Pancreas (tissue), 10 donors: ENCODE measurements at places on chromosomes 7 and 10. TPM values are rescaled to one million over a fixed set of nuclear protein-coding genes. Genes with fewer than 3 reads are reported as not detected.

Gene MINPP1
- total RNA-seq = 10.7 TPM

Gene SORCS1
- total RNA-seq = 1.5 TPM

DNA sequence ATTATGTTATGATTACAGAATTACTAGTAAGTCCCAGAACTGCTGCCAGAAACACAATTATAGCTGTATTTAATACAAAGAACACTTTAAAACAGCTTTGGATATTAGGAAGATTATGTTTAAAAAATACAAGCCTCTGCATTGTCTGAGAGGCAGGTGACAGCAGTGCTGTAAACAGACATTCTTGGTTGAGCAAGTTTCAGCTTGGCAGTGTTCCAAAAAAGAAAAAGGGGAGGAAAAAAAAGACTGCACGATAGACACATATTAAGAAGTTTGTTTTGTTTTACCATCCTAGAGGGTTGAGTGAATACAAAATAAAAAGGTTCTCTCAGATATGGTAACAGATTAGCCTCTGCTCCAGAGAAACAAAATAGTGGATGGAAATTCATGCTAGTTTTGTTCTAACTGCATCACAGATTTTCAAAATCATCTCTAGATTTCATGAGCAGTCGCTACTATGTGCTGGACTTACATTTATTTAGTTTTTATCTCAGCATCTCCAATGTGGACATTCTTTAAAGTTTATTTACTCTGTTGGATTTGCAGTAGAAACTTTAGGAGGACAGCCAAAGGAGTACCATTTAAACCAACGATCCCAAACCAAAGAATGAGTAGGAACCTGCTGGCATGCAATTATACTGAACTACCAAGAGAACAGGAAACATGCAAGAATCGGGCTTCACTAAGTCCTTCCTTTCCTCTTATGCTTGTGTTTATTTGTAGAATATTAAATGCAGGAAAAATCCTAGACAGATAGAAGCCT is 9.0 kb downstream of the FAM204A start:
- no peak overlapping the region for H3K27ac ChIP-seq
- H3K27me3 ChIP-seq = no peaks in the 10 kb centered on the region
- no peak for DNase-seq
- peaks cover 6% of the 10 kb centered on the region for H3K4me1 ChIP-seq

DNA sequence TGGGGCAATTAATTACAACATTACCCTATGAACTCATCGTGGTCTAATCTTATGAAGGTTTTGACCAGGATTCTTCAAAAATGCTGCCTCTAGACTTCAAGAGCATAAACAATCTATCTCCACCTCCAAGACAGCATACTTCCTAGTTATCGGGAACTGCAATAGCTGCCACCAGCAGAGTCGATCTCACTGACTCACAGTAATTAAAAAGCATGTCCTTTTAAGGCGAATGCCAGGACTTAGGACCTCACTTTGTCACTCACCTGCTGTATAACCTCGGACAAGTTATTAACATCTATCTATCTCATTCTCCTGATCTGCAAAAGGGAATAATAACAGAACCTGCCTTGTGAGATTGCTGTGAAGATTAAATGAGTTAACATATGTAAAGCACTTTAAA is 666.0 kb upstream of the COBL start:
- no peaks in the 10 kb centered on the region for H3K36me3 ChIP-seq
- H3K4me3 ChIP-seq = no peak overlapping the region
- H3K27me3 ChIP-seq = no peaks in the 10 kb centered on the region
- no peaks in the 10 kb centered on the region for H3K4me1 ChIP-seq
- H3K27ac ChIP-seq = no peak overlapping the region
- DNase-seq = no peak

GRCh38 chr7:110569486-110570205 is 521.3 kb upstream of the LRRN3 start:
- H3K36me3 ChIP-seq = no peaks in the 10 kb centered on the region
- DNase-seq = no peak
- H3K27ac ChIP-seq = no peak overlapping the region
- H3K4me3 ChIP-seq = no peak overlapping the region
- H3K4me1 ChIP-seq = no peaks in the 10 kb centered on the region
- no peaks in the 10 kb centered on the region for H3K27me3 ChIP-seq

DNA sequence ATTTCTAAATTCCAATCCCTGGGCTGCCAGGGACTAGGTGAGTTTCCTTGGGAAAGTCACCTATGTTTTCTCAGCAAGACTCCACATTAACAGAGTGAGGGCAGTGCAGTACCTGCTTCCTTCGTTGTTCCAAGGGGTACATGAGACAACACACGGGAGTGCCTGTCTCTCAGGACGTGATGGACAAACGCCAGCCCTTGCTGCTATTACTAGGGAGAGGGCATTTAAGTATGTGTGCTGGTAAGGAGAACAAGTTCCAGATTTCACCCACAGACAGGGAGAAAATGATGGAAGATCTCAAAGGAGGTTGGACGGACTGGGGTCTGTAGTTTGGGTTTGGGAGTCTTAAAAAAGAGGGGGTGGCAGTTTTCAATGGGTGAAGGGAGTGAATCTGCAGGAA is 195.7 kb downstream of the HERPUD2 start:
- no peaks in the 10 kb centered on the region for H3K27me3 ChIP-seq
- no peaks in the 10 kb centered on the region for H3K4me1 ChIP-seq
- no peak overlapping the region for H3K4me3 ChIP-seq
- H3K36me3 ChIP-seq = no peaks in the 10 kb centered on the region
- no peak overlapping the region for H3K27ac ChIP-seq

Gene PANK1
- total RNA-seq = 3.5 TPM

- peak; percentile 86 for DNase-seq
- H3K4me1 ChIP-seq = peaks cover 18% of the 10 kb centered on the region
- peak overlapping the region; percentile 61 for H3K4me3 ChIP-seq
- H3K27ac ChIP-seq = peak overlapping the region; percentile 84
Measured at GRCh38 chr7:21944616-21945453, 864 bp downstream of the CDCA7L start.

DNA sequence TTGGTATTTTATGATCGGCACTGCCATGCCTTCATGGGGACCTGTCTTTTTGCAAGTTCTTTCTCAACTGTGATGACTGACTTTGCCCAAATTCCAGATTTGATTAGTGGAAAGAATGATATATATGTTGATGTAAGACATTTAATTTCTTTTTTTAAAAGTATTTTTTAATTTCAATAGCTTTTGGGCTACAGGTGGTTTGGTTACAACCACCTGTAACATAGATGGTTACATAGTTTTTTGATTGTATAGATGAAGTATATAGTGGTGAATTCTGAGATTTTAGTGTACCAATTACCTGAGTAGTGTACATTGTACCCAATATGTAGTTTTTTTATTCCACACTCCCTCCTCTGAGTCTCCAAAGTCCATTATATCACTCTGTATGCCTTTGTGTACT is 69.6 kb downstream of the MCU start:
- no peak overlapping the region for H3K4me3 ChIP-seq
- no peak for DNase-seq
- no peaks in the 10 kb centered on the region for H3K36me3 ChIP-seq
- H3K27ac ChIP-seq = no peak overlapping the region

DNA sequence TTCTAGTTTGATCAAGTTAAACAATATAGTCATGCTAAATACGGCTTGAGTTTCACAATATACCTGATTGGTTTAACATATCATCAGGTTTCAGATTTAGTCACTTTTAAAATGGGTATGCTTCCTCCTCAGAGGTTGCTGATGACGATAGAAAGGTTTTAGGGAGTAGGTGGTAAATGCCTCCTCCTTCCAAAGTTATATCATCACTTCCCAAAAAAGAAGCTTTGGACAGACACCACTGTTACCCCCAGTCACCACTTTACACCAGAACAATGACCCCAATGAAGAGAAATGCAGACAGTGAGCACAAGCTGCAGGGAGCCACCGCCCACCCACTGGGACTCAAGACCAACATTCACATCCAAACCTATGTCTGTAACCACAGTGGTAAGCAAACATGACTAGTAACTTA is 244.6 kb downstream of the SORCS1 start:
- no peak overlapping the region for H3K4me3 ChIP-seq
- no peaks in the 10 kb centered on the region for H3K27me3 ChIP-seq
- no peak for DNase-seq
- H3K27ac ChIP-seq = no peak overlapping the region

- DNase-seq = no peak
- H3K4me1 ChIP-seq = no peaks in the 10 kb centered on the region
- no peak overlapping the region for H3K4me3 ChIP-seq
- H3K27me3 ChIP-seq = no peaks in the 10 kb centered on the region
- H3K27ac ChIP-seq = no peak overlapping the region
- H3K36me3 ChIP-seq = no peaks in the 10 kb centered on the region
Measured at GRCh38 chr10:98110356-98110755, 24.1 kb upstream of the R3HCC1L start.

Gene CYP3A7
- total RNA-seq = 1.3 TPM

- no peak overlapping the region for H3K27ac ChIP-seq
- no peak overlapping the region for H3K4me3 ChIP-seq
- H3K4me1 ChIP-seq = no peaks in the 10 kb centered on the region
- DNase-seq = no peak
- H3K27me3 ChIP-seq = no peaks in the 10 kb centered on the region
Measured at GRCh38 chr10:6064119-6064518, 2.0 kb upstream of the IL2RA start.

DNA sequence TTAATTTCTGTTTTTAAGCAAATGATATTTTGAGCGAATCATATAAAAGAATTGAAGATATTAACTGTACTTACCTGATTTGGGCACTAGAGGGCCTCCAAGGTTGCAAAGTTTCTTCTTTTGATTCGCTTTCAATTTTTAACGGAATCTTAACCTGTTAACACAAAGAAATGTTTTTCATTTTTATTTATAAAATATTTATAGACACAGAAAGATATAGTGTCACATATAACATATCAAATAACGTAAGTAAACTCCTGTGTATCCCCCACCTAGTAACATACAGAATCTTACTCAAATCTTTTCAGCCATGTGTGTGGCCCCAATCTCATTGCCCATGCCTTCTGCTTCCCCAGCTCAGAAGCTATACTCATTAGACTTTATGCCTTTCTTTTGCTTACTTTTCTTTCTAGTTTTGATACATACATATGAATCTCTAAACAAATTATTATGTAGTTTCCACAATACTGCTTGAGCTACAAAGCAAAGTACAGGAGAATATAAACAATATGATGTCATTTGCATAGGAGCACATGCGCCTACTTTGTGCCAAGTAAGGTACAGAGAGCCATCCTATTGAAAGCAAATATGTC is 49.5 kb upstream of the ZPBP start:
- H3K36me3 ChIP-seq = no peaks in the 10 kb centered on the region
- no peaks in the 10 kb centered on the region for H3K4me1 ChIP-seq
- H3K4me3 ChIP-seq = no peak overlapping the region

GRCh38 chr10:52424341-52424740 is 110.3 kb downstream of the DKK1 start:
- no peaks in the 10 kb centered on the region for H3K4me1 ChIP-seq
- no peaks in the 10 kb centered on the region for H3K36me3 ChIP-seq
- H3K4me3 ChIP-seq = no peak overlapping the region
- no peak for DNase-seq
- H3K27me3 ChIP-seq = no peaks in the 10 kb centered on the region
